Cerebellar nuclear complex (tissue), 1 donor: ENCODE measurements at places on chromosomes 13 and 19.

DNA sequence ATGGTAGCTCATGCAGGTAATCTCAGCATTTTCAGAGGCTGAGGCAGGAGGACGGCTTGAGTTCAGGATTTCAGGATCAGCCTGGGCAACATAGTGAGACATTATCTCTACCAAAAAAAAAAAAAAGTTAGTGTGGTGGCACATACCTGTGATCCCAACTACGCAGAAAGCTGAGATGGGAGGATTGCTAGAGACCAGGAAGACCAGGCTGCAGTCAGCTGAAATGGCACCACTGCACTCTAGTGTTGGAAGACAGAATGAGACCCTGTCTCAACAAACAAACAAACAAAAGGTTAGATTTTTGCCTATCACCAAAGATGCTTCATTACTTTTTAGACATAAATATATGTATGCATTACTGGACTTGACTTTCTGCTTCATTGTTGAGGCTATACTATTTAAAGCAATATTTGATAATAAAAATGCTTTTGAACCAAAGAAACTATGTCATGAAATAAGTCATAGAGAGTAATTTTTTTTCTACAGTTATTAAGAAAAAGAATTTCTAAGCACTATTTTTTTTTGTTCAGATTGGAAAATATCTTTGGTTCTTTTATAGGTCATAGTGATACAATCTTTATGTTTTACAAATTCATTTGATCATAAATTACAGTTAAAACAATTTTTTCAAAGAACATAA, 1180.1 kb upstream of the ATXN8OS start:
- DNase-seq: no peak

GRCh38 chr19:35713904-35714495, 3.8 kb upstream of the KMT2B start:
- DNase-seq: no peak

DNA sequence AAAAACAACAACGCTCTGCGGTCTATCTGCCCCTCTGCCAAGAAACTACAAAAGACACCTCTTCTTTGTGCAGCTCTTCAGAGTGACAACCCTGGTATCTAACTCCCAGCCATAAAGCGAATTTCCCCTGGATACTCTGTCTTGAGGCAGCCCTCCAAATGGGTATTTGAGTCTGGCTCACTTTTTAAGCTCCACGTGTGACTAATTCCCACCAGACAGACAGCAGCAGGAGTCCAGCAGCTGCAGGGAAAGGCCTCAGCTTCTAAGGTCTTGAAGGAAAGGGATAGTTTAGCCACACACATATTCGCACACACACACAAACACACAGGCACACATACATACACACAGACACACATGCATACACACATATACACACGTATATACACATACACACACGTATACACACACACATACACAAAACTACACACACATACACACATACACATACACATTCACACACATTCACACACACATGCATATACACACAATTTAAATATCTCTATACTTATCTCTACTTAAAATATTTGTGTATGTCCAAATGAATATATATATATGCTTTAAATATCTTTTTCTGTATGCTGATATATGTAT, 188.8 kb downstream of the TSHZ3 start:
- no peak for DNase-seq

DNA sequence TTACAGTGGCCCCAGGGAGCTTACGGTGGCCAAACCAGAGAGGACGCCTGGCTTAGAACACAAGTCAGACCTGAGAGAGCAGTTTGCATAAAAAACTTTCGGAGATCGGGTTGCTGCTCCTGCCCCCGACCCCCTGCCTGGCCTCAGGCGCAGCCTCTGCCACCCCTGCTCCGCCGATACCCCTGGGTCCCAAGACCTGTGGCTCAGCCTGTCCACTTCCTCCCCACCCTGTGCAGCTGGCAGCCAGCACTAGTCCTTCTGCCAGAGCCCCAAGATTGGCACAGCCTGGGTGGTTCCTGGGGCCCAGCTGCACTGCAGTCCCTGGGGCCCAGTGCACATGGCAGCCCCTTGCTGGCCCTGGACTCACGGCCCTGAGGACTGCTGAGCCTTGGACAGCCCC, 56.2 kb upstream of the SOX1 start:
- no peak for DNase-seq

DNA sequence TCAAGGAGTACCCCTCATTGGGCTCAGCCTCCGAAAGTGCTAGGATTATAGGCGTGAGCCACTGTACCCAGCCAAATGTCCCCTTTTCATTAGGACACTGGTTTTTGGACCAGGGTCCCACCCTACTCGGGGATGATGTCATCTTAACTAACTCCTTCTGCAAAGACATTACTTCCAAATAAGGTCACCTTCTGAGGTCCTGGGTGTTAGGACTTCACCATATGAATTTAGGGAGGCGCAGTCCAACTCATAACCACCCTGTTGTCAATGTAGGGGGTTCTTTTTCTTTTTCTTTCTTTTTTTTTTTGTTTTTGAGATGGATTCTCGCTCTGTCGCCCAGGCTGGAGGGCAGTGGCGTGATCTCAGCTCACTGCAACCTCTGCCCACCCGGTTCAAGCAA, 32.7 kb upstream of the NFIC start:
- no peak for DNase-seq

DNA sequence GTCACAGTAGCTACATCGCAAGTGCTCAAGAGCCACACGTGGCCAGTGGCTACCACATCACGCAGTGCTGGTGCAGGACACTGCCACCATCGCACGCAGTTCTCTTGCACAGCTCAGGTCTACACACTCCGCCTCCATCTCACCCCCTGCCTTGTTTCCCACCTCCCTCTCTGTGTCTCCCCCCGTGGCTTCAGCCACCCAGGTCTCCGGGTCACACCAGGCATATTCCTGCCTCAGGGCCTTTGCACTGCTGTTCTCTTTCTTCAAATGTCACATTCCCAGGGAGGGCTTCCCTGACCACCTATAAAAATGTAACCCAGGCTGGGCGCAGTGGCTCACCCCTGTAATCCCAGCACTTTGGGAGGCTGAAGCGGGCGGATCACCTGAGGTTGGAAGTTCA, 10.6 kb downstream of the CCDC8 start:
- no peak for DNase-seq

- no peak for DNase-seq
These were observed 215.5 kb downstream of the NHLRC3 start for GRCh38 chr13:39253774-39254173.

GRCh38 chr19:1244693-1245451, 3.3 kb downstream of the ATP5F1D start:
- DNase-seq: no peak

DNA sequence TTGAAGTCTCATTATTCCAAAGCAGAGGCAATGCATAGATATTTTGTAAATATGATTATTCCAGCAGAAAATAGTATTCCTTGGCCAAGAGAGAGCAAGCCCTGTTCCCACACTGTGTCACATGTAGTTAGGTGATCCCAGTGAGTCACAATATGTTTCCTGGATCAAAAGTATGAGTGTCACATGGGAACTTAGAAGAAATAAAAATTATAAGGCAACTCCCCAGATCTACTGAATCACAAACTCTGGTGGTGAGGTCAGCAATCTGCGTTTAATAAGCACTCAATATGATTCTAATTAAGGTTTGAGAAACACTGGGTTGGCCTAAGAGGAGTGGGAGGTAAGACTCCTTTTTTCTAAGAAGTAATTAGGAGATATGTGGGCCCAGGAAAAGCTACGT, 1504.5 kb upstream of the PCDH20 start:
- DNase-seq: no peak

GRCh38 chr13:93356469-93356868, 129.9 kb downstream of the GPC6 start:
- DNase-seq: no peak
